ENCODE measurements at places on chromosomes 5 and 9.
A peak's percentile ranks its signal among the peaks of the same experiment; 100 is the strongest.

DNA sequence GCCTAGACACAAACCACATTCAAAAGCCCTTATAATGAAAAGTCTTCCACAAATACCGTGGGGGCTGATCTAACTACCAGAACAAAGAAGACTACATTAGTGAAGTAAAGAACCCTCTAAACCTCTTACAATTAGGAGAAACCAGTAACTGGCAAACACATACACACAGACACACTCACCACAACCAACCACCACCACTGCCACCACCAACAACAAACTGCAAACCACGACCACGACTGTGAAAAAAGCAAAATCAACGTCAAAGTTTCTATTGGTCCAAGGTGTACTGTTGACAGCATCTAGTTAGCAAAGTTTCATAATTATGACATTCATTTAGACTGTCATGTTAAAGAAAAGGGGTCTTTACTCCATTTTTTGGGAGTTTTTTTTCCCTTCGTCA, 2.7 kb downstream of the CDO1 start:
- DNase-seq = no peak

GRCh38 chr5:170056561-170057267, 49.0 kb upstream of the FOXI1 start:
- DNase-seq = no peak

DNA sequence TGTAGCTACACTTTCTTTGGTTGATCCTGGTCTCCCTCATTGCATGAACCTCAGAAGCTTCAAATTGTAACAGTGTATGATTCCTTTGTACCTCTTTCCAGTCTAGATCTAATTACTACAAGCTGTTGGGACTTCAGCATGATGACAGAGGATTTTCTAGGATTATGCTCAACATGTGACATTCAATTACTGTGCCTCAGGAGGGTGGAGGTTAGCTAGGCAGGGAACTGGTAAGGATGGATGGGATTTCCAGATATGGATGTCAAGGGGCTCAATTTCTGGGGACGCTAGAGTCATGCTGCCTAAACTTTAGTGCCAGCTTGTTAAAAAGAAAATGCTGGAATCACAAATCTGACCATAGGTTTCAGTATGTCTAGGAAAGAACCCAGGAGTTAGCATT, 29.2 kb upstream of the GLRA1 start:
- no peak for DNase-seq

DNA sequence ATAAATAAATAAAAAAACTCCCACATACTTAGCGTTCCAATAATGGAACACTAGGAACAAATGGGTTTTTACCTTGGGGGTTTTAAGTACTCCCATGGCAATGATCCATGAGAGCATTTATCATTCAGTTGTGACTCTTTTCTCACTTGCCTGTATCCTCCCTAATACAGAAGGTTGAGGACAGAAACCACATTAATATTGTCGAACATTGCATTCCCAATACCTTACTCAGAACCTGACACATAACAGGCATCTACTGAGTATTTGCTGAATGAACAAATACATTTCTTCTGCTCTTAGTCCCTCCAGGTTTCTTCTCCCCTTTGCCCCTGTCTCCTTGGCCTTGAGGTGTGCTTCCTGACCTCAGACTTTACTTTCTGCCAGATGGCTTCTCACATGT, 175.9 kb downstream of the CEMIP2 start:
- no peak for DNase-seq

- no peak for DNase-seq
These were observed 309.5 kb downstream of the PDE4D start for GRCh38 chr5:59583810-59584562.

GRCh38 chr5:158643840-158644239, 455.9 kb downstream of the EBF1 start:
- DNase-seq = no peak

DNA sequence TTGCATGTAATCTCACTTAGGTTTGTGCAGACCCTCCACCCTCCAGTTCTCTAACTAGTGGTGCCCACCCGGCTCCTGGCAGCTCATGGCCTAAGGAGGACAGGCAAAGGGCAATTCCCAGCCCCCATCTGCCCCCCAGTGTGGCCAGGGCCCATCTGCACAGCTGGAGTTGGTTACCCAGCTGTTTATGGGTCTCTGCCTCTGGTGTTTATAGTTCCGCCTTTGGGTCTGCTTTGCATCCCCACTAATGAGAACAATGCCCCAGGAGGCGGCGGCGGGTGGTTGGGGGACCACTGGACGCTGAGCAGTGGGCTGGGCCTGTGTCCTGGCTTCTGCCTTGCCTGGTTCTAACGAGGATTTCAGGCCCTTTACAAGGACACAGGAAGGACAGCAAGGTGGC, 62.4 kb downstream of the NDST1 start:
- DNase-seq = no peak

DNA sequence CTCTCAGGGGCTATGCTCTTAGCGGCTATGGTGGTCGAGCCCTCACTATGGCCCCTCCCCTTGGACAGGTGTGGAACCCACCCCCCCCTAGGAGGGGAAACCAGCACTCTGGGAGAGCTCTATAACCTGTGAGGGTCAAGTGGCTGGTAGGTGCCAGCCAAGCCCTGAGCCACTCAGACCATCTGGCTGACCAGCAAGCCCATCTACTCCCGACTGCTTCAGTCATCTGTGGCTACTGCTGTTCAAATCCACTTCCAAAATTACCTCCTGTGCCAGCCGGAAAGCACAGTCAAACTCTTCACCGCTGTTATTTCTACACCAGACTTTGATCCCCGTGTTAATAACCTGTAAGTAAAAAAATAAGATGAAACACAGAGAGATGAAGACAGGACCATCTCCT, 28.5 kb downstream of the NSUN2 start:
- DNase-seq = no peak

DNA sequence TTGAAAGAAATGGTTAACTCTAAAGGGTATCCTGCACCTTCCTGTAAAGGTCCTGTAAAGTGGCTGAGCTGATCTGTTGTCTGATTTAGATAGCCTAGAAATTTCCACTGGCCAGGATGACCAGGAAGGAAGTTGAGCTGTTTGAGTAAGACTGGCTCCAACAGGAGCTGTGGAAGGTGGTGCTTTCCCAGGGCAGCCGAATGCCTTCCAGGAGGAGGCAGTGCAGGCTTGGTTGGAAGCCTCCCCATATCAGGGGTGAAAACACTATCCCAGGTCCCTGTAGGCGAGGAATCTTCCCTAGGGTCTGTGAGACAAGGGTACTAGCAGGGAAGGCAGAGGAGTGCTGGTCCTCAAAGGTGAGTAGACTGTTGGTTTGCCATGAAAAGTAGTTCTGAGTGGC, 98.4 kb downstream of the LIX1 start:
- no peak for DNase-seq

- DNase-seq = peak; percentile 63
These were observed 21.3 kb upstream of the SLC12A2 start for GRCh38 chr5:128062172-128062746.

DNA sequence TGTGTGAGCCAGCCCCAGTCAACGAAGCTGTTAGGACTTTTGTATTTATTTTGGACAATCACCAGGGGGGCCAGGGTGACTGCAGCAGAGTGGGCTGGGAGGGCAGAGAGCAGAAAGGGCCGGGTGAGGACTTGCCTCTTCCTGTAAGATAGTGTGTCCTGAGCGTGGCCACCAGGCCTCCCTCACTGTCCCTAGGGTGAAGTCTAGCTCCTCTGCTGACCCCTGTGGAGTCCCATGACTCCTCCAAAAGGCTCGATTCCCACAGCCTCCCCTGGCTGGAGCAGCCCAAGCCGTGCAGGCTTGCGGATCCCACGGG, 147.8 kb downstream of the RXRA start:
- DNase-seq = peak; percentile 52

DNA sequence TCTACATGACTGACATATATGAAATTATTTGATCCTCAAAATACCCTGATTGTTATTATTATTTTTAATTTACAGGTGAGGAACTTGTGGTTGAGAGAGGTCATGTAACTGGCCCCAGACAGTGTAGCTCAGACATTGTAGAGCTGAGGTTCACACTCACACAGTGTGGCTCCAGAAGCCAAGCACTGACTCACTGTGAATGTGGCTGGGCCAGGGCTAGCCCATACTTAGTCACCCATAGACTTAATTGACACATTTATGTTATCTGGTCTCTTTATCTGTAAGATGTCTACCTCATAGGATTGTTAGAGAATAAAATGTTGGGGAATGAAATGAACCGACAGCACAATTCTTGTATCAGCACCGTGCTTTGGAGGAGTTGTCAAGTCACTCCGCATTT, 24.9 kb upstream of the CCDC112 start:
- no peak for DNase-seq

DNA sequence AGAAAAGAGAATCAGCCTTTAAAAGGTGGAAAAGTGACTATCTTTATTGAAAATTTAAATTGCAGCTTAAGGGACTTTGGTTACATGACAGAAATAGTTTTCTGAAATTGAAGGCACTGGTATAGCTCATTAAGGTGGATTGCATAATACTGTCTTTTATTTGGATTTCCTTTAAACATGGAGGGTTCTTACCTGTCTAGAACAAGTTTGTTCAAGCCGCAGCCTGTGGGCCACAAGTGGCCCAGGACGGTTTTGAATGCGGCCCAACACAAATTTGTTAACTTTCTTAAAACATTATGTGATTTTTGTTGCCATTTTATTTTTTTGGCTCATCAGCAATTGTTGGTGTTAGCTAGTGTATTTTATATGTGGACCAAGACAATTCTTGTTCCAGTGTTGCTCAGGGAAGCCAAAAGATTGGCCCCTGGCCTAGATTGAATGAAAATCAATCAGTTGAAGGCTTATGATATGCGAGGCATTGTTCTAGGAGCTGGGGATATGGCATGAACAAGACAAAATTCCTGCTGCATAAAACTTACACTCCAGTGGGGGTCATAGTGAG, 18.0 kb downstream of the NNT start:
- DNase-seq = no peak

DNA sequence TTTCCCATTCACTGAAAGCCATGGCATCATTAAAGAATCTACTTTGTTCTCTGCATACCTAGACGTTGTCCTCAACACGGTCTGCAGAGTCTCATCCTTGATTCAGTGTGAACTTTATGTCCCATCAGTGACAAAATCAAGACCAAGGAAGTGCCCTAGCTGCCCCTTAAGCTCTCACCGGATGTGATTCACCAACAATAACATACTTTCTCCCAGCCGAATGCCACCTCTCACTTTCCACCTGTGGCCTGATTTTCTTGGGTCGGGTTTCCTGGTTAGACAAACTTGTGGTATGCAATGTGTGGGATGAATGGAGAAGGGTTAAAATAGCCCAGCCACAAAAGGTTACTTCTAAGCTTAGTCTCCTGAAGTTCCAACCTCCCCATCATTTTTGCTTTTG, 145.3 kb upstream of the PAPPA start:
- no peak for DNase-seq

GRCh38 chr5:139652788-139653241, 4.7 kb downstream of the CXXC5 start:
- peak; percentile 64 for DNase-seq

DNA sequence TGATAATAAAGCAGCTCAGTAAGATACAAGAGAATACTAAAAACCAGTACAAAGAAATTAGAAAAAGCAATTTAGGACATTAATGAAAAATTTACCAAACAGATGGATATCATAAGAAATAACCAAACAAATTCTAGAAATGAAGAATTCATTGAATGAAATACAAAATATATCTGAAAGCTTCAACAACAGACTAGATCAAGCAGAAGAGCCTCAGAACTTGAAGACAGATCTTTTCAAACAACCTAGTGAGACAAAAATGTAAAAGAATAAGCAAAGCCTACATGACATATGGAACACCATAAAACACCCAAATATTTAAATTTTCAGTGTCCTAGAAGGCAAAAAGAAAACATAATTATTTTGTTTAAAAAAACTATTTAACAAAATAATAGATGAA, 66.9 kb downstream of the SKIC3 start:
- DNase-seq = no peak

GRCh38 chr9:1870915-1871314, 144.2 kb upstream of the SMARCA2 start:
- DNase-seq = no peak

DNA sequence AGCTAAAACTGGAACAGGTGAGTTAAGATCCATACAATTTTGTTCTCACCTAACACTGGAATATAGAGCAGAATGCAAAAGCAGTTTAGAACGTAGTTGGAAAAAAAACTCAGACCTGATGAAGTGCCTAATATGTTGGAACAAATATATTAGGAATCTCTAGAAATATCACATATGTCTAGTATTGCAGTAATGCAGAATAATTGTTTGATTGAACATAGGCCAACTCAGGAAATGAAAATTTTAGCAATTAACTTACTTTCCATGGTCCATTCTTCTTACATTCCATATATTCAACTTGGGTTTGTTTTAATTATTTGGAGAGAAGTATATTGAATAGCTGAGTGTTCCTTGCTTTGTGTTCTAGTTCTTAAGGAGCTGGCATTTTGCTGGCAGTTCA, 111.8 kb upstream of the ADAMTSL1 start:
- DNase-seq = no peak

DNA sequence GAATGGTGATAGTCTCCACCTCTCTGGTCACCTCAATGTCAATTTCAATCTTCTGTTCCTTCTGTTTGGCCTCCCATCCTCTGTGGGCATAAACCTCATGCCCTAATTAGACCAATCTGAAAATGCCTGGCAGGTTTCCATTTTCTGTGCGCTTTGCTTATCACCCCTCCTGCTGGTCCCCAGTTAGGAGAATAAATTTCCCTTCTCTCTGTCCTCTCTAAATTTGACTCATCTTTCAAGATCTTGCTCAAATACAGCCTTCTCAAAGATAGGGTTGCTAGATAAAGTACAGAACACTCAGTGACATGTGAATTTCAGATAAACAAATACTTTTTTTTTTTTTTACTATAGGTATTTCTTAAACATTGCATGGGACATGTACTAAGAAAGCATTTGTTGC, 69.4 kb upstream of the CD180 start:
- no peak for DNase-seq

GRCh38 chr5:177316005-177316404, 4.3 kb upstream of the MXD3 start:
- DNase-seq = no peak

GRCh38 chr9:131420980-131421624, 27.2 kb downstream of the PRRC2B start:
- DNase-seq = peak; percentile 82

DNA sequence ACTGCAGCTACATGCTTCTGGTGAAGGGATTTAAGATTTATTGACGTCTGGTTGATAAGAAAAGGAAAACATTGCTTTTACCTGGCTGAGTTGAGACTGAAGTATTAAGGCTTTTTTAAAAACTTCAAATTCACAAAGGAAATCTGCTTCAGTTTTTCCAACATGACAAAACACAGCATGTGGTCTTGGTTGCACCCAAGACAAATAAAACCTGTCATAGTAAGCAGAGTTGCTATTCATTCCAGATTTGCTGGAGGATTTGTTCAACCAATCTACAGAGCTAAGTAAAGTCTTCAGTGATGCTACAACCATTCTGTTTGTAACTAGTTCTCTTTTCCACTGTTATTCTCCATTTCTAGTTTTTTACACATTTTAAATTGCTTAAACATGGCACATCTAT, 11.3 kb downstream of the C5orf63 start:
- DNase-seq = no peak

DNA sequence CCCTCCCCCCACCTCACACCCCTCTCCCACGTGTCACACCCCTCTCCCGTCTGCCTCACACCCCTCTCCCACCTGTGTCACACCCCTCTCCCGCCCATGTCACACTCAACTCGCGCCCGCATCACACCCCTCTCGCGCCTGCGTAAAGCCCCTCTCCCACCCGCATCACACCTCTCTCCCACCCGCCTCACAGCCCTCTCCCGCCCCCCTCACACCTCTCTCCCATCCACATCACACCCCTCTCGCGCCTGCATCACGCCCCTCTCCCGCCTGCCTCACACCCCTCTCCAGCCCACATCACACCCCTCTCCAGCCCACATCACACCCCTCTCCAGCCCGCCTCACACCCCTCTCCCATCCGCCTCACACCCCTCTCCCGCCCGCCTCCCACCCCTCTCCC, 173.5 kb upstream of the FOXD4L5 start:
- DNase-seq = no peak

Data from adipocyte (in vitro differentiated cells).